Left renal pelvis (tissue), 4 donors: ENCODE measurements at places on chromosomes 6 and 20. TPM values are rescaled to one million over a fixed set of nuclear protein-coding genes. Genes with fewer than 3 reads are reported as not detected.

DNA sequence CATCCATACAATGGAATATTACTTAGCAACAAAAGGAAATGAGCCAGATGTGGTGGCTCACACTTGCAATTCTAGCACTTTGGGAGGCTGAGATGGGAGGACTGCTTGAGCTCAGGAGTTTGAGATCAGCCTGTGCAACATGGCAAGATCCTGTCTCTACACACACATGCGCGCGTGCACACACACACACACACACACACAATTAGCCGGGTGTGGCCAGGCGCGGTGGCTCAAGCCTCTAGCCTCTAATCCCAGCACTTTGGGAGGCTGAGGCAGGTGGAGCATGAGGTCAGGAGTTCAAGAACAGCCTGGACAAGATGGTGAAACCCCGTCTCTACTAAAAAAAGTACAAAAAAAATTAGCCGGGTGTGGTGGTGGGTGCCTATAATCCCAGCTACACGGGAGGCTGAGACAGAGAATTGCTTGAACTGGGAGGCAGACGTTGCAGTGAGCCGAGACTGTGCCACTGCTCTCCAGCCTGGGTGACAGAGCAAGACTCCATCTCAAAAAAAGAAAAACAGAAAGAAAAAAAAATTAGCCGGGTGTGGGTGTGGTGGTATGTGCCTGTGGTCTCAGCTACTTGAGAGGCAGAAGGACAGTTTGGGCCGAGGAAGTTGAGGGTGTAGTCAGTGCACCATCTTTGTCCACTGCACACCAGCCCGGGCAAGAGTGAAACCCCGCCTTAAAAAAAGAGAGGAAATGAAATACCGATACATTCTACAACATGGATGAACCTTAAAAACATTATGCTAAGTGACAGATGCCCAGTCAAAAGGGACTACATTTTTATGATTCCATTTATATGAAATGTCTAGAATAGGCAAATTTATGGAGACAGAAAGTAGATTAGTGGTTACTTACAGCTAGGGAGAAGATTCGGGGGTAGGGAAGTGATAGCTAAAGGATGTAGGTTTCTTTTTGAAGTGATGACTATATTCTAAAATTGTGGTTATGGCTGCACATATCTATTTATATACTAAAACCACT, 52.5 kb downstream of the RBL1 start:
- no peak for DNase-seq

Gene ISM1
- polyA plus RNA-seq, result 3.6 TPM

- DNase-seq, result no peak
These were observed 152.7 kb downstream of the LY86 start for GRCh38 chr6:6741264-6741663.

DNA sequence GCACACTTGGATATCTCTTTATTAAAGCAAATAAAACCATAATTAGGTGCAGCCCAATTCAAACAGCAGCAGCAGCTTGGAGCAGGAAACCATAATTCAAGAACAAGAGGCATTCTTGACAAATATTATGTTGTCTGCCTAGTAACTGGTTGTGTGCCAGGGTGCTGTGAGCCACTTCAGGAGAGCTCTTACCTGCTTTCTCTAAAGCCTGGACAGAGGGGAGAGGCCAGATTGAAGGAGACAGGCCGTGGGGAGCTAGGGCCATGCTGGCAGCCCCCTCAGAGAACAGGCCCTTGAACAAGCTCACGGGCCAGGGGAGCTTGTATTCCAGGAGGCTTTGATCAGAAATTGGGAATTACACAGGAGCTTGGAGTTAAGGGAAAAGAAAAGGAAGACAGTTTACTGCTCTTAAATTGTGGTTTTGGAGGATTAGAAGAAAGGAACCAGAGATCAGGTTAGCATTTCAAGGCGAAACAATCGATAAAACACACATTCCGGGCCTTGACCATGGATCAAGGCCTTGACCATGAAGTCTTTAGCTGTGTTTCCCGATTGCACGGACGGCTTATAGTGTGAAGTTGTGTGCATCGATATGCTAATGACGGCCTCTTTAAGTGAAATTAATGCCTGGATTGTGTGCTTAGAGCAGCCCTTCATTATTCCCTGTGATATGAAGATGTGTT, 69.8 kb upstream of the NKX2-2 start:
- DNase-seq, result no peak

DNA sequence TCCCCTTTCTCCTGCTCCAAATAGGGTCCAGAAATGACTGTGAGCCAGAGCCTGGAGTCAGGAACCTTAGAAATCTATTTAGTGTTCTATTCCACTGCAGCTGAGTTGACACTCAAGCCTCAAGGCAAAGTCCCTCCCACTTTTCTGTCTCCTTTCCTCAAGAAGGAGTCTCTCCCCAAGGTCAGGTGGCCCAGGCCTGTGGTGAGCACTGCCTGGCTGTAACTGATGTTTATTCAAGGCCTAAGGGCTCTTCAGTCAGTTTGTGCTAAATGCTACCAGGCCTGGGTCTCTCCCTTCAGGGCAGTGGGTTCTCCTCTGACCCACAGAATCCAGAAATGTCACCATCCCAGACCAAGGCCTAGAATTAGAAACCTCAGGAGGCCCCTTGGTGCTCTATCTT, 1042.9 kb upstream of the EPHA7 start:
- no peak for DNase-seq

DNA sequence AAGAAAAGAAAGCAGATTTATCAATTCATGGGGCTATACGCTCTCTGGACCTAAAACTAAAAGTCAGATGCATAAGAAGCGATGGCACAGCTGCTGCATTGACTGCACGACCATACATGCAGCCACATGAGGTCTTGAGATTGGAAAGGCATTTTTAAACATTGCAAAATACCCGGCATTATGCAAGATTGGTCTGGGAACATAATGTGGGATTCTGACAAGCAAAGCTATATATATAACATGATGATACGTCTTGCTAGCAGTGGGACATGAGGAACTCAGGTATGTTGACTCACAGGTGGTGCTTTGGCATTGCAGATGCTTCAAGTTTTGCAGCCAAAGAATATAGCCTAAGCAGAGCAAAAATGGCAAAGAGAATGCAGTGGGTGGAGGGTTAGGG, 55.1 kb downstream of the SAMD3 start:
- no peak for DNase-seq

- DNase-seq, result no peak
These were observed 5.8 kb downstream of the FLRT3 start for GRCh38 chr20:14331646-14332045.

Gene ARFGEF3
- polyA plus RNA-seq, result 1.2 TPM

Gene HDGFL1
- not detected for polyA plus RNA-seq

DNA sequence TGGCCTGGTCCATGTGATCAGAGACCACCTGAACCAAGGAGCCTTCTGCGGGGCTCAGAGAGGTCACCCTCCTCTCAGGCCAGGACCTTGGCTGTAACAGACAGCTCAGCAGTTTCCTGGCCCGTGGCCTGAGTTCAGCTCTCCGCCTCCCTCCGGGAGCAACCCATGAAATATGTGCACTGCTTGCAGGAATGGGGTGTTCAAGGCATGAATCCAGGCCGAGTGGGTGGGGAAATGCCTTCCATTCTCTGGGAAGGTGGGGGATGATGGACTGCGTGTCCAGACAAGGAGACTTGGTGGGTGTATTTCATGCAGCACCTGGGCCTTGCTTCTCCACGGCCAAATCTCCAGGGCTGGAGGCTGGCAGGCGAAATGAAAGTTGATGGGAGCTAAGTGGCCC, 46.0 kb downstream of the SIRPA start:
- no peak for DNase-seq

Gene KHDC1L
- 0.43 TPM for polyA plus RNA-seq

GRCh38 chr20:14979453-14979986, 642.1 kb upstream of the FLRT3 start:
- no peak for DNase-seq

DNA sequence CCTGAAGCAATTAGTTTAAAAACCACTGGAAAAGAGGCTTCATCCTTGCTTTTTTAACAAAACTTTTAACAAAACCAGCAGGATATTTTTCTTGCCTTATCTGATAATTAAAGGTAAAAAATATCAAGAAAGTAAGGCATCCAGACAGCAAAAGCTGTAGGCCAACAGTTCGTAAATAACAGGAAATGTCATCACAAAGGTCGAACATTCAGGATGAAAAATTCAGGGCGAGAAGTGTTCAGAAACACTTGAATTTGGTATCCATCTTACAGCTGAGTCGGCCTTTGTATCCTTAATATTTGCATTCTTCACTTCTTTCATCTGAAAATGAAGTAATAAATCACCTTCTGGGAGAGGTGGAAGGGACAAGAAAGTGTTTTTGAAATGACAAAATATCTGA, 8.2 kb upstream of the FILIP1 start:
- DNase-seq, result no peak

DNA sequence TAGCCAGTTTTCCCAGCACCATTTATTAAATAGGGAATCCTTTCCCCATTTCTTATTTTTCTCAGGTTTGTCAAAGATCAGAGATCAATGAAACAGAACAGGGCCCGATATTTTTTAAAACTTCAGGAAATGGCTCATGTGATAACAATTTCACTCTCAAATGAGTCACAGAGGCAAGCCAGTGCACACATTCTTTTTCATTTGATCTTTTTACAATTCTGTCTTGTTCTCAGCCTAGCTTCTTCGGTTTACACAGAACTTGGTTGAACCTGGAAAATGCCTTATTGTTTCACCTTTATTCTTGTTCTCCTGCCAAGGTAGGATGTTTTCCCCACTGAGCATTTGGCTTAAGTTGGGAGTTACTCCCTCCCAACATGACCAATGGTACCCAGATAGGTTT, 258.9 kb downstream of the COL12A1 start:
- DNase-seq, result no peak

DNA sequence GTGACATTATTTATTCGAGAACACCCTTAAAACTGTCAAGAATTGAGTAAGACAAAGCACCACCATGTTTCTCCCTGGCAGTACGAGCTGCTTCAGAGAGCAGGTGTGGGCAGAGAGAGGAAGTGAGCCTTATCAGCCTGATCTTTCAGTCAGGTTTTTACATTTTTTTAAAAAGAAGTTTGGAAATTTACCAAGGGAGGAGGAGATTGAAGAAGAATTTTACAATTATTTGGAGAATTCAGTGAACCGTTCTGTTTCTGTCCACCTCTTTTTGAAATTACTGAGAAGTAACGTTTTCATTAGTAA, 75.5 kb downstream of the ZDHHC14 start:
- no peak for DNase-seq

DNA sequence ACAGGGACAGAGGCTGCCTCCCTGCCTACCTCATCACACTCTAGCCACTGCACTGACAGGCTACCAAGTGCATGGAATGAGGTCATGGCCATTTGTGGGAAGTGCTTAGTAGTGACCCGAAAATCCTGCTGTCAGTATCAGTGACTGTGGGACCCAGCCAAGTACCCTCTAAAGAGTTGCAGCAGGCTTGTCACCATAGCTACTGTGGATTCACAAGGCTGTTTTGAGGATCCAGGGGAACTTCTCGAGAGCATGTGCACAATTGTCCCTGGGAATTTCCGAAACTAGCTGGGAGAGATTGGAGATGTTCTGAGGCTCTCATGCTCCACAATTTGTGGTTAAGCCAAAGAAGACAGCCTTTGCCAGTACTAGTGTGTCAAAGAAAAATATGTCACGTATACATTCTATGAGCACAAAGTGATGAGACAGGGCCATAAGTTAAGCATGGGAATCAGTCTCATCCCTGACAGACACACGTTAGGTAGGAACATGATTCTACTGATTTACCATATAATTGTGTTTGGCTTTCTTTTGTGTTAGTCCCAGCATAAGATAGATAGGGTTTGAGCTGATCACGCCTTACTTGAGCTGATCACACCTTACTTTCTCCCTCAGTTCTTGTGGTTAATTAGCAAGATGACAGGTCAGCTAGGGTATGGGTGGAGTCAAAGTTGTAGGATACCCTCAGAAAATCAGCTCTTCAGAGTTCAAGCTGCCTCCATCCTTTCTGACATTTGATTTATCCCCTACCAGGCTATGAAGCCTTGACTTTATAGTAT, 42.6 kb upstream of the TMEM170B start:
- no peak for DNase-seq
